ENCODE measurements at places on chromosomes 4 and X.

DNA sequence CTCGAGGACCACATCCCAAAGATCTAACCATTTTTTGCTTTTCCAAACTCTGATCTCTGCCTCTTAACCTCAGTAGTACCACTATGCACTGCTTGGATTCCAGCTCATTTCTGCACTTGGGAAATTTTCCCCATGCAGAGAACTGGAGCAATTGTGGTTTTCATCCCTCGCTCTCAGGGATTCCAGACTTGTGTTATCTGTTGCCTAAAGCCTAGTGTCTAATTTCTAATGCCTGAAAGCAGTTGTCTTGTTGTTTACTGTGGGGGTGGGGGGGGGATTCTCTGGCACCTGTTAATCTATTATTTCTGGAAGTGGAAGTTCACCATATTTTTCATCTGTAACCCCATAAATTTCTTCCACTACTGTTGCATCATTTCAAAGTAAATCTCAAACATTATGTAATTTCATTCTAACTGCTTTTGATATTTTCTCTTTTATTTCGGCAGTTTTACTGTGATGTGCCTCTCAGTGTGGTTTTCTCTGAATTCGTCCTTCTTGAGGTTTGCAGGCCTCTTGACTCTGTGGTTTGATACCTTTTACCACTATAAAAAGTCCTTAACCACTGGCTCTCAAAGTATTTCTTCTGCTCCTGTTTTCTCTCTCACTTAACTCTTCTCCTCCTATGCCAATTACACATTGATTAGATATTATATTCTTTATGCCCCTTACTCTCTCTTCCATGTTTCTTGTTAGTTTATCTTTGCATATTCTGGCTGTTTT lies 205.6 kb upstream of the EOLA2 start:
- no peak for DNase-seq

- peak; percentile 65 for DNase-seq
These were observed 763 bp downstream of the GRSF1 start for GRCh38 chr4:70838666-70839588.

GRCh38 chr4:2350982-2351381 lies 67.5 kb downstream of the ZFYVE28 start:
- DNase-seq = peak; percentile 7

DNA sequence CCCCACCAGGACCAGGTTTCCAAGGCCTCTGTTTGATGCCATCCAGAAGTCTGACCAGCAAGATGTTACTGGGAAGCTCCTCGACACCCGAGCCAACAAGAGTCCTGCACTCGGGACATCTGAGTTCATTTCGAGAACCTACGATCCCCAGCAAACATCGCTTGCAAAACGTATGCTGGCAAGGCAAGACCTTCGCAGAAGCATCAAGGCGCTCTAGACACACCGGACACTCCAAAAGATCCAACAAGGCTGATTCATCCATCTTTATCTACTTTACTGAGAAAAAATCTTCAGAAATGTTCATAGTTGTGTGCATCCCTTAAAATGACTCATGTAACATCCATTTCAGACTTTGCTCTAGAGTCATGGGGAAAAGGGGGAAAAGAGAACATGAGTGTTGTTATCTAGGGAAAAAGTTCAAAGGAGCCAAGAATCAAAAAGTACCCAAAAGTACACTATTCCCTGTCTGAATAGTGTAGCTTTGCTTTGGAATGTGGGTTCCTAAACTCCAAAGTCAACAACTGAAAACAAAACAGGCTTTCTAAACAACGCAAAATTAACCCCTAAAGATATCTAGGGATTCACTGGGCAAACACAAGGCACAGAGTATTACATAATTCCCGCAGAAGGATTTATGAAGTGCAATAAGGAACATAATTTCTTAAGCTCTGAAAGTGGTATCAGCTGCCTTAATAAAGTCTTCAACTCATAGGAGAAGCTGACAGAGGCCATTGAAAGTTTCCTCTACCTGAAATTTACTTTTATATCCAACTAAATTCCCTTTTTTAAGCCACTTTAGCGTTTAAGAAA lies 1.6 kb downstream of the SH3RF1 start:
- DNase-seq = no peak

DNA sequence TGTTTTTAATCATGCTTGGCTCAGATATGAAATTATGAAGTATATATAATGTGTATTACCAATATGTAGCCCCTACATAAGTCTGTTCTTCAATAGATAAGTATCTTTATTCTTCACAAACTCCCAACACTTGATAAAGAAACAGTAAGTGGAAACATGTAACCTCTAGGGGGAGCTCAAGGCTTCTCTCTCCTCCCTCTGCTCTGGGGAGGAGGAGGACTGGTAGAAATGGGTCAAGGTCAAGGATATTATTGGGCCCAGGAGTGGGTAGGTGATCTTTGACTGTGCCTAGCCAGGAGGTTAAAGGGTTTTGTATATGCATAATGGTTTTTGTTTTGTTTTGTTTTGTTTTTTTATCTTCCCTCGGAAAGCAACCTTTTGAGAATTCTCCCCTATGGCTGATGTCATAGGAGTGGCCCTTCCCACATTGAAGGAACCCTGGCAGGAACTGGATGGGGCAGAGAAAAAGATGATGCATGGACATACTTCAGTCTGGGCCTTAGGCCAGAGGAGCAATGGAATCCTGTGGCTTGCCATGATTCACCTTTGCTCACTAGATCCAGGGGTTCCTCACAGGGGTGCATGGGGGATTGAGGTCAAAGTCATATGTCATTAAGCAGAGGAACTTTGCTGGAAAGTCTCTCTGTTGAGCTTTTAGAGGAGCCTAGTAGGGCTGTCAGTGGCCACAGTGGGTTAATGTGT lies 460.3 kb downstream of the MID1IP1 start:
- no peak for DNase-seq

DNA sequence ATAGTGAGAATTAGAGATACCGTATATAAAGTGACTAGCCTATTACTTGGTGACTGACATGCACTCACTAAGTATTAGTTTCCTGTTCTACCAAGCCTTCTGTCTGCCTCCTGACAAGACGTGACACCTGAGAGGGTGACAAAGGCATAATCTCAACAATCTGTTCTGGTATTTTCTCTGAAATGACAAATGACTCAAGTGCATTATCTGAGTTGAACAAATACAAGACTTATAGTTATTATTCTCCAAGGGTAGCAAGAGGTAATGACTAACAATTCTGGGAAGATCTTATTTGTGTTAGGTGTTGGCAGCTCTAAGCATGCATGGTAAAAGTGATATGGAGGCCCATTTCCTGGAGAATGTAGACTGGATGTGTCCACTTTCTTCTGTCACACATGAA lies 60.6 kb downstream of the SYTL5 start:
- no peak for DNase-seq

GRCh38 chr4:30536231-30536630 lies 183.9 kb upstream of the PCDH7 start:
- DNase-seq = no peak

DNA sequence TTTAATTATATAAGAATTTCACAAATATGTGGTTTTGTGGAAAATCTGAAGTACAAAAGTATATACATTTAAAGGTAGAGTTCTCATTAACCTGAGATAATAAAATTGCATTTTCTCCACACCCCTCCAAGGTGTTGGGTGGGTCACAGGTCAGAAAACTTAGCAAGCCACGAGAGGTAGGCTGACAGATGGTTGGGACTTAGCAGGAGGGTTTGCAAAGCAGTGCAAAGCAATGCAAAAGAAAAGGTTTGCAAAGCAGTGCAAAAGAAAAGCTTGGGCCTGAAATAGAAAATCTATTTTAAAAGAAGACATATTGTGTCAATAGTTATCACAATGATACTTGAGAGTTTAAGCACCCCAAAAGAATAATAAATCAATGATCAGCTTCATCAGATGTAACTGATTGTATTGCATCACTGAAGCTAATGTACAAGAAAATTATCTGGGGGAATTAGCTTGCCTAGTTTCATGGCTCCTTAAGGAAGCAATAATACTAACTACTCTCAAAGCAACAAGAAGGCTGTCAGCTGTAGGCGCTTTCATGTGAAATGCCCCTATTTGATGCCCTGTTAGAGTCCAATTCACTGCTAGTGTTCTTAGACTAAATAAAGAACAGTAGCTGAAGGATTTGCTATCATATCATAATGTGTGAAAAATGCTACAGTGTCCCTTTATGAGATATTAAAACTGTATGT lies 319.5 kb downstream of the KCNIP4 start:
- DNase-seq = no peak

DNA sequence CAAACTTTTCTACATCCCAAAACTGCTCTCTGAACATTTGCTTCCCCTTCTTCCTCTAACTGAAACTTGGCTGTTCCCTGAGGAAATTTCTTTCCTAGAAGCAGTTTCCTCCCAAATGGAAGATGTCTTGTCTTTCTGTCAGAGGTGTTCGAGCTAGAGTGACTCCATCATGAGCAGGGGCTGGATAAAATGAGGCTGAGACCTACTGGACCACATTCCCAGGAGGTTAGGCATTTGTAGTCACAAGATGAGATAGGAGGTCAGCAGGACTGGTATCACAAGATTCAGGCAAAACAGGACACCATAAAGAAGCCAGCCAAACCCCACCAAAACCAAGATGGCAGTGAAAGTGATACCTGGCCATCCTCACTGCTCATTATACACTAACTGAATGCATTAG lies 35.8 kb upstream of the PGRMC2 start:
- no peak for DNase-seq

- peak; percentile 83 for DNase-seq
These were observed 8.9 kb upstream of the RENBP start for GRCh38 chrX:153953342-153953830.

GRCh38 chr4:137417676-137418075 lies 114.6 kb downstream of the PCDH18 start:
- DNase-seq = no peak

GRCh38 chr4:6928081-6928480 lies 18.5 kb downstream of the TBC1D14 start:
- no peak for DNase-seq

- no peak for DNase-seq
These were observed 17.2 kb downstream of the PROM1 start for GRCh38 chr4:16066586-16067128.

DNA sequence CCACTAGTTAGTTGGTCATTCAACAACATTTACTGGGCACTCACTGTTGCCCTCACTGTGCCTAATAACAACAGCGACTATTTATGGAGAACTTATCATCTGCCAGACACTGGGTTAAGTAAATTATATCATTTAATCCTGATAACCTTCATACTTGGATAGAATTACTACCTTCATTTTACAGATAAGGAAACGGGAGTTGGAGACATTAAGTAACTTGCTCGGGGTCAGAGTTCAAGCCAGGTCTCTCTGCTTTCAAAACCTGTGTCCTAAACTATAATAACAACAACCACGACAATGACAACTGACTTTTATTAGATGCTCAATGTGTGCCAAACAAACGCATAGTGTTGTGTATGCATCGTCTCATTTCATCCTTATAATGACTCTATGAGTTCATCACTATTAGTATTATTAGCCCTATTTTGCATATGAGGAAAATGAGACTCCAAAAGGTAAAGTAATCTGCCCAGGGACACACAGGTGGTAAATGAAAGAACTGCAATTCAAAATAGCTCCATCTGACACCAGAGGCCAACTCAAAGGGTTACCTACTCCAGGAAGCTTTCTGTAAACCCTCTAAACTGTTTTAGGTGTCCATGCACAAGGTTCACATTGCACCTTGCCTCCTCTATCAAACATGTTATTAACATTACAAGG lies 98.4 kb upstream of the ACSL4 start:
- no peak for DNase-seq

- no peak for DNase-seq
These were observed 246.1 kb downstream of the NR3C2 start for GRCh38 chr4:148196164-148196563.

DNA sequence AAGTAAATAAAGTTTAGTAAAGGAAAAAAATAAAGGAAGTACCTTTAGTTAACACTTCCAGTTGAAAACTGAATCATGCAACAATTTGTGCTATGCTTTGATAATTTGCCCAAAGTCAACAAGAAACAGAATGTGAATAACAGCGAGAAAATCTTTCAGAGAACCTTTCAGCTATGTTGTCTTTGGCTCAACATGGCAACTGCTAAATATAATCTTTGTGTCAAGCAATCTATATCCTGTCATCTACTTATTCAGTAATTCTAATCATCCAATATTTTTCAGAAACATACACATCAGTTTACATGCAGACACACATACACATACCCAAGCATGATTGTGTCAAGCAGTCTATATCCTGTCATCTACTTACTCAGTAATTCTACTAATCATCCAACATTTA lies 136.0 kb upstream of the PABPC4L start:
- no peak for DNase-seq
